ENCODE measurements at places on chromosomes 2 and 18.
A peak's percentile ranks its signal among the peaks of the same experiment; 100 is the strongest.

DNA sequence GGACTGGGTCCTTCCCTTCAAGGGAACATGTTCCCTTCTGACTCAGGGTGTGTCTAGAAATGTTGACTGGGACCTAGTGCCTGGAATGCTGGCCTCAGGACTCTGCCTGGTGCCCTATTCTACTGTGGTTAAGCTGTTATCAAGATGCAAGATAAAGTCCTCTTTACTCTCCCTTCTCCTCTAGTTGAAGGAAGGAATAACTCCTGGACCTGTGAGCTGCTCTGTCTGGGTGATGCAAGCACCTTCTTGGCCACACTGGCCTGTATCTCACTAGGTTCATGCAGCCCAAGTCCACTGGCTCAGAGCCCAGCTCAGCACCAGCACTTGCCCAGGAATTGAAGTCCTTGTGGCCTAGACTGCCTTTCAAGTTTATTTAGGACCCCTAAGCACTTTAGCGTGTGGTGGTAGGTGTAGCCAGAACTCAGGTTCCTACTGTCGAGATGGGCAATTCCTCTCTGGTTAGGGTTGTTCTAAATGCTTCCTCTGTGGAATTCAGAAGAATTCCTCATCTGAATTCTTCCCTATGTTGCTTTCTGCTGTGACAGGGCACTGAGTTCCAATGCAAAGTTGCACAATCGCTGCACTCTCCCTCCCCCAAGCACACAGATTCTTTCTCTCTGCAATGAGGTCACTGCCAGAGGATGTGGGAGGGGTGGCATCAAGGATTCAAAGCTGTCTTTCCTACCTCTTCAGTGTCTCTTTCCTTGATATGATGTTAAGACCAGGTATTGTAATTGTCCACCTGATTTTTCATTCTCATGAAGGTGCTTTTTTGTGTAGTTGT is 54.7 kb downstream of the VWC2L start:
- DNase-seq = no peak

DNA sequence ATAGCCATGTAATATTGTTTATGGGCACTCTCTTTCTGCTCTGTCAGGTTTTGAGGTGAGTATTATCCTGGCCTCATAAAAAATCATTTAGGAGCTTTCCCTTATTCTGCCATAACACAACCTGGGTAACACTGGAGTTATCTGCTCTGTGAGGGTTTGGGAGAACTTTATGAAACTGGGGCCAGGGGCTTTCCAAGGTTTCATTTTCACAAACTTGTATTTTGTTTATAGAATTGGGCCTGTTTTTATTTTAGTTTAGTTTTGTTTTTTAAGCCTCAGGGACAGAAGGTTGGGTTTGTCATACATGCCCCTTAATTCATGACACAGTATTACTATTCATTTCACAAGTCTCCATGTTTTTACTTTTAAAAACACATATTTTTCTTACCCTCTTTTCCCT is 83.5 kb downstream of the IRS1 start:
- DNase-seq = no peak

DNA sequence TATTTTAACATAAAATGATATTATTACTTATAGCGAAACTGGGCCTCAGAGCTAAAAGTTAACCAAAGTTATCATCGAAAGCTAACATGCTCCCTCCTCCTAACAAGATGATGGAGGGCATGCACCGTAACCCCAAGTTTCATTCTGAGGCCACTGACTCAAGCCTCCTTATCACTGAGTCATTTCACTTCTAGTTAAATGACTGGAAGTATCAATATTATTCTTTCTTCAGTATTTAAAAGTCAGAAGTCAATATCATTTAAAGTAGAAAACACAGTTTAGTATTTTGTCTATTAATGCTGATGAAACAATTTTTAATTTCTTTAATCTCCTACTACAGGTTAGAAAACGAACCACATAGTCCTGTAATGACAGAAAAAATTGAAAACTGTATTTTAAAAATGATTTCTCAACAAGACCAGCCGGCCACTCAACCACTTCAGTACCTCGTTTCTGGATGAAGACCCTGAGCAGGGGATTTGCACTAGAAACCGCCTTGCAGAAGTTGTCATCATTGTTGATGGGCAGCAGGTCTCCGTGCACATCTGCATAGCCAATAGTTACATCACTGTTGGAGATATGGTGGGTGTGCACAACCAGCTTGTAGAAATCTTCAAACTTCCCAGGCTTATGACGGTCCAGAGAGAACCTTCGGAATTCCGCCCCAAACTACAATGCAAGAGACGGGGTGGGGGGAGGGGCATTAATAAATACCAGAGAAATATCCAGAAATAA is 44.9 kb downstream of the PARD6G start:
- peak; percentile 77 for DNase-seq

DNA sequence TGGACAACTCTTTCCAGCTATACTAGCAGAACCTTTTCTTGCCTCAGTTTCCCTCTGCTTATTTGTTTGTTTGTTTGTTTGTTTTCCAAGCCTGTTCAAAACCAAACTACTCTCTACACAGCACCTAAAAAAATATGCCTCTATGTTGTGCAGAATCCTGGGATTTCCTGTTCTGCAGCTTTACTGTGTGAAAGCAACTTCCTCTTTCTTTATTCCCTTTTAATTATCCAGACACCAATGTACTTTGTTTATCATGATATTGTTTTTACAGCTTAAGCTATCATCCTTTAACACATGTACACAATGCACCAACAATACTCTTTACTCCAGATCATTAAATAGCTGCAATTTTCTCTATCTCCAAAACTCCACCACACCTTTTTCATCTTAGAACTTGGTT is 259.5 kb downstream of the EPHA4 start:
- no peak for DNase-seq

GRCh38 chr2:222240676-222241049 is 58.1 kb downstream of the PAX3 start:
- DNase-seq = no peak

DNA sequence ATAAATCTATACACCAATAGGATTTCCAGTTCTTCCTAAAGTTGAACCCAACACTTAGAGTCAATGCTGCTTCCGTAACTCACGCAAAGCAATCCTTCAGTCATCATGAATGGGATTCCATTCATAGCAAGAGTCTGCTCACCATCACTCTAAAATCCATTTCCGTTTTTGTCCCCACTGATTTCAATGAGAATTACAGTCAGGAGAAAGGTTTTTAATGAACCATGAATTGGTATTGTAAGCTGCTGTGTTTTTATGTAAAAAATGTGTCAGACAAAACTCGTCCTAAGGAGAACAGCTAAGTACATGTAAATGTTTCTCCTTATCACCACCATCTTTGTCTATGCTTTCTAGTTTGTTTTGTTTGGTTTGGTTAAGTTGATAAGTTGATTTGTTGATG is 391.5 kb downstream of the IRS1 start:
- no peak for DNase-seq

GRCh38 chr2:10161206-10161931 is 38.8 kb downstream of the RRM2 start:
- DNase-seq = no peak

Data from GM10248 (cell line).